ENCODE measurements at places on chromosomes 2 and 18.

DNA sequence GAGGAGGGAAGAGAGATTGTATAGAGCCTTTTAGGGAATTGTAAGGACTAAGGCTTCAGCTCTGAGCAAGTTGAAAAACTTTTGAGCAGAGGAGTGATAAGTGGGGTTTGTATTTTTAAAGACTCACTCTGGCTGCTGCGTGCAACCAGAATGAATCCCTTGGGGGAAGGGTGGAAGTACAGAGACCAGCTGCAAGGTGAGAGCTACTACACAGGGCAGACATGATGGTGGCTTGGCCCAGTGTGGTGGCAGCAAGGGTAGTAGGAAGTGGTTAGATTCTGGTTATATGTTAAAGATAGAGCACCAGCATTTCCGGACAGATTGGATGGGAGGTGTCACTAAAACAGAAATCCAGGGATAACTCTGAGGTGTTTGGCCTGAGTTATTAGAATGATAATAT is 10.1 kb upstream of the SESTD1 start:
- no peak for DNase-seq

- DNase-seq: peak; percentile 57
These were observed 92.7 kb upstream of the PARD3B start for GRCh38 chr2:204452464-204453023.

GRCh38 chr2:234091432-234091879 is 41.0 kb downstream of the SPP2 start:
- DNase-seq: no peak

- no peak for DNase-seq
These were observed 18.1 kb downstream of the VIL1 start for GRCh38 chr2:218436992-218437391.

DNA sequence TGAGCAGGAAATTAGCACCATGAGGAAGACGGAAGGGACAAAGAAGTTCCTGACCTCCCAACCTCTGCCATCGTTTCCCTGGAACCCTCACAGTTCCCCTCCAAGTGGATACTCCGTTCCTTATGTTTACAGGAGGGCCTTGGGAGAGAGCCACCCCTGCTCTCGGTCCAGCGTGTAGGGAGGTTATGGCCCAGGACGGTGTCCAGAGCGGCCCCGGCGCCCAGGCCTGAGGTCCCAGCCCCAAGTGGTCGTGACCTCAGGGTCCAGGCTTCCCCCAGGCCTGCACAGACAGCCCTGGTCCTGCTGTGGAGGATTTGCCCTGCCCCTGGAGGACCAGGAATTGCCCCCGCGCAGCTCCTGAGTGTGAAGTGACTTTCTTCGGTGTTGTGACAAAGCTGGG is 61.8 kb upstream of the RBM44 start:
- DNase-seq: no peak

DNA sequence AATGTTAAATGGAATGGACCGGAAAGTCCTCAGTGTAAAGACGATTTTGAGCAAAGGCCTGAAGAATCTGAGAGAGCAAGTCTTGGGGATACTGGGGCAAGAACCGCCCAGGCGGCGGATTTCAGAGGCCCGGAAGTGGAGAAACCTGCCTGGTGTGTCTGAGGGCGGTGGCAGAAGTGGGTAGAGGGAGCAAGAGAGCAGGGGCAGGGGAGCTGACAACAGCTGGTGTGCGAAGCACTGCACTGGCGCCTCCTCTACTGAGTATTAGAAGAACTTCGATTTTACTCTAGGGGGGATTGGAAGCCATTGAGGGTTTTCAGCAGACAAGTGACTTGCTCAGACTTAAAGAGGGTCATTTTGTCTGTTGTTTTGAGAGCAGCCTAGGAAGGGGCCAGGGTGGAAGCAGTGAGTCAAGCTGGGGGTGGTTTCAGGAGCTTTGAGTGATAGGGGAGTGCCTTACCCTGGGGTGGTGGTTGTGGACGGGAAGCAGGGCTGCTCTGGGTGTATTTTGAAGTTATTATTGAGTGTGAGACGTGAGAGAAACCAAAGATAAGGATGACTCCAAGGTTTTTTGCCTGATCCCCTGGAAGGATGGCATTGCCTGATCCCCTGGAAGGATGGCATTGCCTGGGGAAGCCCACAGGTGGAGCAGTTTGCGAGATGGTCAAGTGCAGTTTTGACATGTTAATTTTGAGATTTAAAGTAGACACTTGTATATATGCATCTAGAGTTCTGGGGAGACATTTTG is 52.5 kb downstream of the ZNF236 start:
- DNase-seq: no peak

DNA sequence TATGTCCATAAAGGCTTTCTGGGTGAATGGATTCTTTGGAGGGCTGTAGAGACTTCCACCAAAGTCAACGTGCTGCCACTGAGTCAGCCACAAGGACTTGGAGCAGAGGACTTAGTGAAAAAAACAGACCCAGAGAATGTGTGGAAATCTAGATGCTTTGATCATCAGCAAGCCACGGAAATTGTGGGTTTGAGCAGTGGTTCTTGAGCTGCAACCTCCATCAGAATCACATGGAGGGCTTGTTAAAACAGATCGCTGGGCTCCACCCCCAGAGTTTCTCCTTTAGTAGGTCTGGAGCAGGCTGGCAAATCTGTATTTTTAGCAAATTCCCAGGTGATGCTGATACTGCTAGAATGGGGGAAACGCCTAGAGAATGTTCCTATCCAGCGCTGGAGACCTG is 95.3 kb downstream of the RBM43 start:
- DNase-seq: no peak

DNA sequence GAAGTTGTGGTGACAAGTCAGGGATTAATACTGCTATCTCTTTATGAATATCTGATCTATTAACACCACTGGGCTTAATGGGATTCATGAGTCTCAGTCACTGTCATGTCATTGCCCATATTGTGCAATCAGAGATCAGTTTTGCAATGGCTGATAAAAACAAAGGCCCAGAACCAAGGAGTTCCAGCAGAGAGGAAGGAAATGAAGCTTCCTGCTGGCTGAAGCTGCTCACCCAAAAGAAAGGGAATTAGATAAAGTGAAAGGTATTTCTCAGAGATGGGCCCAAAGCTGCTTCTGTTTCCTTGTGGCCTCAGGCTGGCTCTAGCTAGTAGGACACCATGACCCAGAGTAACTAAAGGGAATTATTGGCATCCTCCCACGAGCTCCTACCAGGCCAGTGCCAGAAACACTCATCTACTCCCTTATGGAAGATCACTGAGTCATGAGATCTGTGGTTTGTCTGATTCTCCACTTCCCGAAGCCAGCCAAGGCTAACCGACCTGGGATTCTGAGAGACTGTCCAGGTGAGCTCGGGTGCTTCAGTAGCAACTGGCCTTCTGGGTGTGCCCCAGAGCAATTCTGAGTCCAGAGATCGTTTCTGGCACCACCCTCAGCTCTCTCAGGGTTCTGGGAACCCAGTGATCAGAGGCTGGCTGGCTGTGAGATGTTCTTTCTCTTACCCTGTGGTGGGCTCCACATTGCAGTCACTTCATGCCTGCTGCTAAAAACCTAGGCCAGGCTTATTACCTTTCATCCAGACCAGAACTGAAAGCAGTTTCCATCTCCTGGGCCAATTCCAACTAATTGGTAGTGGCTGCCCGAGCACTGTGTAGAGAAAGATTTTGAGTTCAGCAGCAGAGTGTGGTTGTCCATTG is 129.5 kb upstream of the PELI1 start:
- peak; percentile 55 for DNase-seq

DNA sequence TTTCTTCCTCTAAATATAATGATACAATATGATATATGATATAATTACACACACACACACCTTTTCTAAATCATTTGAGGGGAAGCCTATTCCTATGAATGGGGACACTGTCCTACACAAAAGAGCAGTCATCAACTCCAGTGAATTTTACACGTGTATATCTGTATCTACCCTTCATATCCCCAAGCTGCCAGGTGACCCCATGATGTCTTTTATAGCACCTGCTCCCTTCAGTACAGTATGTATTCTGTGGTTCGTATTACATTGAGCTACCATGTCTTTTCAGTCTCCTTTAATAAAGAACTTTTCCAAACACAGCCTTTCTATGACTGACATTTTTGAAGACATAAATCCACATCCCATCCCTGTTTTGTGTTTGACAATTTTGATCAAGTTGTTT is 19.0 kb downstream of the TBC1D8 start:
- no peak for DNase-seq

DNA sequence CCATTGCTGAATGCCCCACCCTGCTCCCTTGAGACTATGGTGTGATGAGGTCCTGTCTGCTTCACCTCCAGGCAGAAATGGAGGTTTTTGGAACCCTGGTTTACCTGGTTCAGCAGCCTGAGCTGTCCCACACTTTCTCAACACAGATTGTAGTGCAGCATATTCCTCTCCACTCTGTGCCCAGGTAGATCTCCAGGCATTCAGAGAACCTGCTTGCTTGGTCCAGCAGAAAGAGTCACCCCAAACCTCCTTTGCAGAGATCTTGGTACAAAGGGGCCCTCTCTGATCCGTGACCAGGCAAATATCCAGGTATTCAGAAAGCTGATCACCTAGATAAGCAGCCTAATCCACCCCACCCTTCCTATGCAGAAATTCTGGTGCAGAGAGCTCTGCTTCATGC is 1288.2 kb upstream of the CRIM1 start:
- DNase-seq: no peak

DNA sequence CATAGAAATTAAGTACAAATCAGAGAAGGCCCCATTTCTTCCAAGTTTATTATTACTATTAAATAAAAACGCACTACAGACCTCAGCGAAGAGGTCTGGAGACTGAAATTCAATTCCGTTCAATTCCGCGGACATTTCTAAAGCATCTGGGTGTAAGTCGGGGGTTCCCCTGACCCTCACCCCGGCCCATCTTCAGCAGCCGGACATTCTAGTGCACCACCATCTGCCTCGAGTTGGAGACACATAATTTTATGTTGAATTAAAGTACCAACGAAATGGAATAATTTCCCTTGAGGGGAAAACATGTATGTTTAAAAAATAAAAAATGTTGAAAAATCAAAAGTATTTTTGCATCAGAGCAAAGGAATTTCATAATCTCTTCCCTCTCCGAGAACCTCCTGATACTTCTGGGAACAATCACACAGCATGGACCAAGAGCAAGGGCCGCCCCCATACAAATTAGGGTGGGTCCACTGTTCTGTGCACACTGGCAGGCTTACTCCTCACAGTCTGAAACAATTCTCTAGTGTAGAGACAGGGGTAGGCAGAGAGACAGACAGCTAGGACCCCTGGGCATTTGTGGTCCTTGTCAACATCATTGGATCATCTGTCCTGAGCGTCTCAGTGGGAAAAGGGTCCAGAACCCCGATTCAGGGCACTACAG is 29.3 kb downstream of the MBP start:
- DNase-seq: no peak

DNA sequence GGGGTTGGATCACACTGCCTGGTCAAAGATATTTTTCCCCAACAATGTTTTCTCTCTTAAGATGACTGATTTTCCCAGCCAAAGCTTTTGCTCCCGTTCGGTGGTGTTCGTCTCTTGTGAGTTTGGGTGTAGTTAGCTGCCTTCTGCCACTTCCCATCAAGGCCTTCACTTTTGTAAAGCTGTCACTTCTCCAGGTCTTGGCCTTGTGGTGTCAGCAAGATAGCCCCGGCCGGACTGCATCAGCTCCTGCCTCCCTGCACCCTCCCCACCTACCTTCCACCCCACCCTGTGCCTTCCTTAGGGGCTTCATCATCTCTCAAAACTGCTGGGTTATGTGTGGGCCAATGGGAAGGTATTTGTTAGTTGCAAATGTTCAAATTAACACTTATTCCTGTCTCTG is 228.9 kb downstream of the BCL11A start:
- DNase-seq: no peak

DNA sequence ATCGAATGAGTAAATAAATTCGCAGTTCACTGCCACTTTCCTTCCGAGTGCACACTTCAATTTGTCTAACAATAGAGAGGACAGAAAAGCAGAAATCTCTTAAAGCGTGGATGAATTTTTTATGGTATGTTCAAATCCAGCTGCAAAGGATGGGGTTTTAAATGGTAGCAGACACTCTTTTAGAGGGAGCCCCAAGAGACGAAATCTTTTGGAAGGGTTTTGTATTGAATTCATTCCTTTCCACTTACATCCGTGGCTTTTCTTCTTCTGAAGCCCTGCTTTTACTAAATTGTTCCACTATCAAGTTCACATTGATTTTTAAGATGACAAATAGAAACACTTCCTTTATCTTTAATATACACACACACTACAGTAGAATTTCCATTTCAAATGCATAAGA is 680.7 kb downstream of the NR4A2 start:
- no peak for DNase-seq

DNA sequence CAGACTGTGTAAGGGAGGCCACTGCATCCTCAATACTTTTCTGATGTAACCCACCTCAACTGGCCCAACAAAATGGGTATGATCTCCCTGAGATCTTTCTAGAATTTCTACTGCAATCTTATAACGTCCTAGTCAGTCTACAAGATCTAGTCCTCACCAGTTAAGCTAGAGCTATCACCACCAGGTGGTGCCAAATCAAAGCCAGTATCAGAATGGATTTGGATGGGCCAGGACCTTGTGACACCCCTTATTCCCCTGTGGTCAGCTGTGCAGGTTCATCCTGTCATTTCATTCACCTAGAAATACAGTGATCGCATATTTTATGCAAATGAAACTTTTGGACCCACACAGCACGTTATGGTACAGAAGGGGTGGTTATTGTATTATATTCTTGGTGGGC is 90.3 kb downstream of the OLA1 start:
- no peak for DNase-seq

DNA sequence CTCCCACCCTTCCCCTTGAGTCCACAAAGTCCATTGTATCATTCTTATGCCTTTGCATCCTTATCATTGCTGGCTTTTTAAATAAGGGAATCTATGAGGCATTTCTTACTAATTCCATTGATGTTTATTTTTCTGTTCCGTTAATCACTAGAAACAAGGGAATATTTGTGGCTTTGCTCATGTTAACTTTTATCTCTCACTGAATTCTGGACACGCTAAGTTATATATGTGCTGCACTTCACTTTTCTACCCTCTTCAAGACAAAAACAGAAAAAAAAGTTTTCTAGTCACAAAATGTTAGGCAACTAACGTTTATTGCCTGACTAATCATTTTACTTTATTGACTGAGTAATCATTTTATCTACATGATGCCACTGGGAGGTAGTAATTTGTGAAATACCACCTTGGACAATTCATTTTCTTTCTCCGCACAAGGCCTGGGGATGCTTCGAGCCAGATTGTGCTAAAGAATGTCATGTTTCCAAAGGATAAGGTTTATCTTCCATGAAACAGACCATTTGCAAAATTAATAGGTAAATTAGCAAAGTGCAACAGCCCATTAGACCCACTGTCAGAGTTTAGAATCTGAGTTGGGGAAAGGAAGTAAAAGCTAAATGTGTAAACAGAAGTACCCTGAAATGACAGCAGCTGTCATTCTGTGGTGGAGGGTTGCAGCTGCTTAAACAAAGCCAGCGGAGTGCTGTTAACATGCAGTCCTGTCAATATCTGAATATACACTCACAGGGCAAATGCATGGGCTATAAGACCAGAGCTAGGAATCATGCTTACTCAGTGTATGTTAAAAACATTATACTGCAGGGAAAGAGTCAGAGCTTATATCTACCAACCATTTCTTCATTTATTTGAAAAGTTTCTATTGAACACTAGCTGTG is 658.7 kb downstream of the CNTNAP5 start:
- DNase-seq: no peak
